ENCODE measurements at places on chromosomes 7 and 10. TPM values are rescaled to one million over a fixed set of nuclear protein-coding genes. Genes with fewer than 3 reads are reported as not detected.

Gene CPED1
- polyA plus RNA-seq = 8.2 TPM

Gene GDF10
- polyA plus RNA-seq = 0.41 TPM

Gene CFAP43
- polyA plus RNA-seq = 0.39 TPM

Gene GJD4
- polyA plus RNA-seq = 4.2 TPM

Gene BUD23
- polyA plus RNA-seq = 79.8 TPM

Measured in hindlimb muscle (tissue), 1 donor.